GM23248 (cell line): ENCODE measurements at places on chromosomes 2 and 18. TPM values are rescaled to one million over a fixed set of nuclear protein-coding genes. Genes with fewer than 3 reads are reported as not detected.
A peak's percentile ranks its signal among the peaks of the same experiment; 100 is the strongest.

DNA sequence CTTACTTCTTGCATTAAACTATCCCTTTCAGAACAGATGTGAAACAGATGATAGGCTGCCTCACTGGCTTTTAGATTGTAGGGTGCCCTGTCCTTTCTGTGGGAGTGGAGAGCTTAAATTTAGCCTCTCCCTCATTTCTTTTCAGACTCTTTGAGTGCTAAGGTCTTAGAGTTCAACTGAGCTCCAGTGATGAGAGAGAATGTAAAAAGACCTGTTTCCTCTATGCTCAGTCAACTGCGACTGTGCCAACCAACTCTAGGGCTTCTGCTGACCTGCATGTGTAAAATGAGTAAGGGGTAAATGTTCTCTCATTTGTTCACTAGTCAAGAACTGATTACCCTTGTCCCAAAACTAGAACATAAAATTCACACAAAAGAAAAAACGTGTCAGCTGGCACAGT lies 104.8 kb upstream of the TGFA start:
- H3K4me1 ChIP-seq, result no peaks in the 10 kb centered on the region
- H3K36me3 ChIP-seq, result no peaks in the 10 kb centered on the region
- no peak overlapping the region for H3K4me3 ChIP-seq
- H3K27me3 ChIP-seq, result peaks cover 57% of the 10 kb centered on the region
- no peak overlapping the region for H3K27ac ChIP-seq

DNA sequence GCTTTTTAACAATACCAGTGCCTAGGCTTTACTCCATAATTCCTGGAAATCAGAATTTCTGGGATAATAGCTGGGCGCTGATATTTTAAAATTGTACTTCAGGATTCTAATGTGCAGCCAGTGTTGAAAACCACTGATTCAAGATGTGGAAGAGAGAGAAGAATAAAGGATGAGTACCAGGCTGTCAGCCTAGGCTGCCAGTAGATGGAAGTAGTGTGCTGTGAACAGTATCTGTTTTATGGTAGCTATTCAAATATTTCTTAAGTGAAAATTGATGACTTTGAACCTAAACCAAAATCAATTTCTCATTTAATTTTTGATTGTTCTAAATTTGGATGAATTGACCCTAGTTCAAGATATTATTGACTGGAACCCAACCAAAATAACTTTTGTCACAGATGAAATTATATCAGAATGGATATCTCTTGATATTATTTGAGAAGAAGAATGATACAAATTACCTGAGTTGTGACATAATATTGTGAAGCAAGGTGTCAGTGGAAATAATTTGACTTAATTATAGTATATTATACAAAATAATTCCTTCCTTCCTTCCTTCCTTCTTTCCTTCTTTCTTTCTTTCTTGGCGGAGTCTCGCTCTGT lies 88.0 kb downstream of the COMMD1 start:
- no peaks in the 10 kb centered on the region for H3K27me3 ChIP-seq
- H3K4me3 ChIP-seq, result no peak overlapping the region
- H3K36me3 ChIP-seq, result no peaks in the 10 kb centered on the region
- H3K4me1 ChIP-seq, result no peaks in the 10 kb centered on the region
- DNase-seq, result peak; percentile 65

DNA sequence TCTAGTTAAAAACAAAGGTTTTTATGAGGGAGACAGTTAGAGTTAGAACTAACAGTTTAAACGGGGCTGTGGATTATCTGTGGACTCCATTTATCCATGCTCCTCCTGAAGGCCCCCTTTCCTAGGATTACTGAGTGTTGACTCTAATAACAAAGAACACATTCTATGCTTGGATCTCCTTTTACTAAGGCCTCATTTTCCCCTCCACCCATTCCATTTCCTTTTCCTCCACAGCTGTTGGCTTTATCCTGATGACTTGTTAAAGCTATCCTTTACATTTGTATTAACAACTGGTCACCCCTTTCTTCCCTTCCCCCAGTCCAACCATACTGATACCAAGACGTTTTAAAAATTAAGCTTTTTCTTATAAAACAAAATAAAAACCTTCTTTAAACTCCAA lies 220.6 kb downstream of the SRBD1 start:
- no peak overlapping the region for H3K4me3 ChIP-seq
- peaks cover 11% of the 10 kb centered on the region for H3K4me1 ChIP-seq
- H3K27me3 ChIP-seq, result no peaks in the 10 kb centered on the region
- no peak overlapping the region for H3K27ac ChIP-seq

- peaks cover 61% of the 10 kb centered on the region for H3K4me1 ChIP-seq
- no peaks in the 10 kb centered on the region for H3K27me3 ChIP-seq
- H3K4me3 ChIP-seq, result no peak overlapping the region
- DNase-seq, result peak; percentile 49
- H3K27ac ChIP-seq, result no peak overlapping the region
Measured at GRCh38 chr2:65355186-65355831, 77.1 kb downstream of the SPRED2 start.

GRCh38 chr2:217695033-217695520 lies 307.7 kb downstream of the TNS1 start:
- peak overlapping the region; percentile 44 for H3K4me3 ChIP-seq
- H3K4me1 ChIP-seq, result peaks cover 46% of the 10 kb centered on the region
- no peaks in the 10 kb centered on the region for H3K27me3 ChIP-seq

DNA sequence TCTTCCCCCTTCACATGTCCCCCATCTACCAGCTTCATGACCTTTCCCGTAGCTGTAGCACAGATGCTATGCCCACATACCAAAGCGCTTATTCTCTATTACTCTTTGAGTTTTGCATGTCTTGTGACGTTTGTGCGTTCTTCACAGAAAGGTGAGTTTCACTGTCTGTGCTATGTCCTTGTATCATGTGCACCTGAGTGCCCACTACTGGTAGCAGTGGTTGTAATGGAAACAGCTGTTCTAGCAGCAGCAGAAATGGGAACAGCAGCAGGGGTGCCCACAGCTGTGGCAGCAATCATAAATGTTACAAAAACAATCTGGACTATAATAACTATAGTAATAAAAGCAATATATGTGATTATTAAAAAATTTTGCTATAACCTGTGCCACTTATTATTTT lies 127.1 kb downstream of the STK39 start:
- H3K4me1 ChIP-seq, result no peaks in the 10 kb centered on the region
- H3K4me3 ChIP-seq, result no peak overlapping the region
- no peak for DNase-seq
- no peak overlapping the region for H3K27ac ChIP-seq
- peaks cover 10% of the 10 kb centered on the region; the same call in 1 of the 2 replicates for H3K36me3 ChIP-seq

- DNase-seq, result no peak
- H3K27me3 ChIP-seq, result no peaks in the 10 kb centered on the region
- no peak overlapping the region for H3K27ac ChIP-seq
- no peaks in the 10 kb centered on the region for H3K4me1 ChIP-seq
- H3K4me3 ChIP-seq, result no peak overlapping the region
- H3K36me3 ChIP-seq, result no peaks in the 10 kb centered on the region
Measured at GRCh38 chr2:65046633-65047407, 9.4 kb upstream of the CEP68 start.

DNA sequence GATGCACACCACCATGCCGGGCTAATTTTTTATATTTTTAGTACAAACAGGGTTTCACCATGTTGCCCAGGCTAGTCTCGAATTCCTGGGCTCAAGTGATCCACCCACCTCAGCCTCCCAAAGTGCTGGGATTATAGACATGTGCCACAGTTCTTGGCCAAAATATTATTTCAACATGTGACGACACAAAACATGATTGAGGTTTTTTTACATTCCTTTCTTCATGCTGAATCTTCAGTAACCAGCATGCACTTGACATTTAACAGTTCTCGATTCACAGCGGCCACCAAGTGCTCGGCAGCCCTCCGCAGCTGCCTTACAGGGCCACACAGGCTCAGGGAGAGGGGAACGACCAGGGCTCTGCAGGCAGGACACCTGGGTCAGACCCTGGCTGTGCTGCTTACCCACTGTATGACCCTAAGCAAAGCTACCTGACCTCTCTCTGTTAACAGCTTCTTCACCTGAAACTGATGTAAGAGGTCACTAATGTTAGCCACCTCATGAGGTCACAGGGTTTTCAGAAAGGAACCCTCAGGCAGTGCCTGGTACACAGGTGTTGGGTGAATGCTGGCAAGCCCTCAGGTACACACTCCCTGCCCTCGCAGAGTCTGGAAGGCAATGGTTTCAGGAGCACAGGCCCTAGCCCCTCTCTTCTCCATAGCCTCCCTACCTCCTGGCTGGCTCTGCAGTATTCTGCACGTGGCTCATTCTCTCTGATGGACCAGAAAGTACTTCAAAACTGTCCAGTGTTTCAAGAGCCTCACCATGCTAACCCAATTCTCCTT lies 25.7 kb downstream of the TUBB6 start:
- no peak overlapping the region for H3K4me3 ChIP-seq
- peak; percentile 31 for DNase-seq
- H3K36me3 ChIP-seq, result peaks cover 8% of the 10 kb centered on the region
- peaks cover 10% of the 10 kb centered on the region; the same call in 1 of the 2 replicates for H3K4me1 ChIP-seq

GRCh38 chr2:69755862-69756467 lies 14.0 kb downstream of the ANXA4 start:
- peak; percentile 96 for DNase-seq
- peaks cover 28% of the 10 kb centered on the region for H3K4me1 ChIP-seq
- H3K36me3 ChIP-seq, result no peaks in the 10 kb centered on the region; the same call in 1 of the 2 replicates
- H3K4me3 ChIP-seq, result peak overlapping the region; percentile 41

DNA sequence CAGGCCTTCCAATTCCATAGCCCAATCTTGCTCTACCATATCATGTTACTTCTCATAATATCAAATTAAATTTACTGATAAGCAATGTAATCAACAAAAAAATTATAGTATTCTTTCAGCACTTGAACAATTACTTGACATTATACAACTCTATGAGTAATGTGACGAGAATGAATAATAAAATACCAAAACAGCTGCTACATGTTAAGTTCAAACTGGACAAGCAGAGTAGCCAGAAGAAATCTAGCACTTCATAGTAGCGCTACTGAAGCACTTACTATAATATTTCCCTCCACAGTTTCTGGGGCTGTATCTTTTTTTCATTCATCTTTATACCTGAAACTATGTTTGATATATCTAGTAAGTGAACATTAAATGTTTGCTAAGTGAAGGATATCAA lies 14.9 kb downstream of the PPP3R1 start:
- peak overlapping the region; percentile 46 for H3K27ac ChIP-seq
- DNase-seq, result peak; percentile 75
- peaks cover 55% of the 10 kb centered on the region for H3K4me1 ChIP-seq

- H3K36me3 ChIP-seq, result no peaks in the 10 kb centered on the region
- no peaks in the 10 kb centered on the region for H3K4me1 ChIP-seq
- DNase-seq, result no peak
- no peak overlapping the region for H3K4me3 ChIP-seq
- no peak overlapping the region for H3K27ac ChIP-seq
- peaks cover 18% of the 10 kb centered on the region for H3K27me3 ChIP-seq
Measured at GRCh38 chr2:98175811-98176210, 88.8 kb downstream of the VWA3B start.

- H3K27me3 ChIP-seq, result no peaks in the 10 kb centered on the region
- no peaks in the 10 kb centered on the region for H3K4me1 ChIP-seq
- no peak overlapping the region for H3K27ac ChIP-seq
- DNase-seq, result no peak
Measured at GRCh38 chr18:53657257-53657656, 567.2 kb downstream of the MBD2 start.

- DNase-seq, result peak; percentile 93
- peak overlapping the region; percentile 7; the same call in 1 of the 2 replicates for H3K4me3 ChIP-seq
- peaks cover 26% of the 10 kb centered on the region for H3K4me1 ChIP-seq
- H3K27me3 ChIP-seq, result no peaks in the 10 kb centered on the region
- H3K36me3 ChIP-seq, result no peaks in the 10 kb centered on the region
Measured at GRCh38 chr2:24702800-24703199, 90.4 kb downstream of the PTRHD1 start.

The ASXL3 gene
- not detected in 2 replicates for total RNA-seq

The LRRC30 gene
- not detected in 2 replicates for total RNA-seq

The PKDCC gene
- total RNA-seq, result 9.9 and 12.8 TPM in 2 replicates

The OSR1 gene
- 9.1 and 16.9 TPM in 2 replicates for total RNA-seq

The REG3G gene
- not detected in 2 replicates for total RNA-seq
